Cortex of kidney (tissue), 1 donor: ENCODE measurements at places on chromosomes 5 and 9.

- DNase-seq, result no peak
Observed at GRCh38 chr9:136521537-136521936, 24.3 kb downstream of the NOTCH1 start.

GRCh38 chr9:133468777-133469421 lies 9.1 kb downstream of the CACFD1 start:
- DNase-seq, result no peak

DNA sequence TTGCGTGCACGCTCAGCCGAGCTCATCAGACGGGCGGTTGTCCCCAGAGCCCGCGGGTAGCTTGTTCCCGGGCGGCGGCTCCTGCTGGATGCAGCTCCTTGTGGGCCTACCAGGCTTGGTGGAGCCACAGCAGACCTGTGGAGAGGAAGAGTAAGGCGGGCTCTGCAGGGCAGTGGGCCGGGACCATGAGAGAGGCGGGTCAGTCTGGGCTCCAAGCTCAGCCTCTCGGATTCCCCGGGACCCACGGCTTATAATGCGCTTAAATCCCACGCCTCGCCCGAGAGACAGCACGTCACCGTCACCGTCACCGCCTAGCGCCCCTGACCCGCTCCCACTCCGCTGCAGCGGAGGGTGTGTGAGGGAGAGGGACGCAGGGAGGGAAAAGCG lies 1.9 kb upstream of the ANKRD18A start:
- DNase-seq, result no peak

- DNase-seq, result no peak
Observed at GRCh38 chr5:154797762-154798161, 42.6 kb downstream of the LARP1 start.

DNA sequence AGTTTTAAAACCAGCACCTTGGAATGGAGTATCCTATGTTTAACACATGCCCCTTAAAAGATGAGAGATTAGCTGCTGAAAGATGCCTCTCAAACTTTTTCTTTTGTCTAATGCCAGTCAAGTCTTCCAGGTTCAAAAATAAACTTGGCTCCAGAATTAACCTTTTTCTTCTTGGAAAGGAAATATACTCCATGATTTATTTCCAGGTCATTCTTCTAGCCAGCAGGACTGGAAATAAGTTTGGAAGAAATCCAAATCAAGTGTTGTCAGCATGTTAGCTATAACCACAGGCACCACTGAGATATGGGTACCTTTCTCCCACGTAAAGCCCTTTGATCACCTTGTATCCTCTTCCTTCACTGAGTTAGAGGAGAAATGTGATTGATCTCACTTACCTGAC lies 56.1 kb downstream of the NLN start:
- no peak for DNase-seq

DNA sequence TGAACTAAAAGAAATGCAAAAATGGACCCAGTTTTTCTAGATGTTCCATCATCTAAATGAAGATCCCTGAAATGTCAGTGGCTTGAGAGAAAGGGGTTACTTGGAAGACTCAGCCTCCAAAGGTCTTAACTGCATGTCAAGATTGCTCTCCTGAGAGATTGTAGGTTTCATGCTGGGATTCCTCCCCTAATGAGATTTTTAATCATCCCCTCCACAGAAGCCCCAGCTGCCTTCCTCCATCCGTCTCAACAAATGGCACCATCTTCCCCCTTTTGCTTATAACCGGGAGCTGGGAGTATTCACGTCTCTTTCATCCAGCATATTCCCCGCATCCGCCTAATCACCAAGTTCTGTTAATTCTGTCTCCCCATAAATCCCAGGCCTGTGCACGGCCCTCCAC lies 104.5 kb downstream of the NSG2 start:
- no peak for DNase-seq

GRCh38 chr9:106218427-106218826 lies 524.1 kb downstream of the TMEM38B start:
- no peak for DNase-seq

DNA sequence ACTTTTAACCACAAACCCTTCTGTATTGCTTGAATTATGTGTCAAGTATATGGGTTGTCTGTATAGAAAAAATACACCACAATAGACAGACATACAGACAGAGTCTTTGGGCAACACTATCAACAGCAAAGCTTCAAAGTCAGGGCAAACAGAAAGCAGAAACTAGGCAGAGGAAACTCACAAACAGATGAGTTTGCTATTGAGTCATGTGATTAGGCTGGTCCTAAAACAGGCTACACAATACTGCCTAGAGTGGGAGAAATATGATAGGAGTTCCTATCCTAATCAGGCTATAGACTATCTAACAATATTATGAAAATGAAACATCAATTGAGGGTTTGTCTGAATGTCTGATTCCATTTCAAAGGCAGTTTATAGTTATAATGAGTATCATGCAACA lies 156.4 kb downstream of the EDIL3 start:
- no peak for DNase-seq

GRCh38 chr5:61784341-61784740 lies 452.3 kb downstream of the ZSWIM6 start:
- no peak for DNase-seq

GRCh38 chr5:31124651-31125305 lies 68.7 kb upstream of the CDH6 start:
- DNase-seq, result no peak

GRCh38 chr5:1312993-1313833 lies 18.3 kb upstream of the TERT start:
- DNase-seq, result no peak

GRCh38 chr5:119368238-119368630 lies 12.4 kb downstream of the TNFAIP8 start:
- no peak for DNase-seq

GRCh38 chr9:127568618-127568970 lies 43.5 kb upstream of the STXBP1 start:
- no peak for DNase-seq

DNA sequence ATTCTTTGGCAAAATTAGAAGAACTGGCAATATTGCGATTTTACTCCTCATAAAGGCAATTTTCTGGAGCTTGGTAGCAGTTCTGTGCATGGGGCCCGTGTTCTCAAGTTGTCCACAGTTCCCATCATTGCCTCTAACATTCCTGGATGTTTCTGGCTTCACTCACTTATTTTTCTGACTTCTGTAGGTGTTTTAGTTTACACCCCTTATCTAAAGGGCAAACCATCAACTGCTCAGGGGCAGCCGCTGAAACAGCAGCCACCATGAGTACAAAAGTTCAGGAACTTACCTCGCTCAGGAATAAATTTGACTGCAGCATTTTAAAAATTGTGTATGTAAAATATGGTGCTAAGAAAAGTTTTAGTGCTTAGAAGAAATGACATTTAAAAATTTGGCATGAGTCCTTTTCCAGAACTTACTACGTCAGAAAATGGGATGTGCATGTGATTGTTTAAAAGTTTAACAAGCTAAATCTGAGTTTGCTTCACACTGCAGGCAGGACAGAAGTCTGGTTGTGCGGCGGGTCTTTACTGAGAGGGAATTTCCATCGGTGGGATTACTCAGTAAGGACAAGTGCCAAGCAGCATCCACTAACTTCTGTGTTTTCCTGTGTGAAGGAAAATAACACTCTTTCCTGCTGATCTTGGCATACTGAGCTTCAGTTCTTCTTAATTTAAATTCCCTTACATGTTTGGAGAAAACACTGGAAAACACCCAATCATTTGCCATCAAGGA lies 261.7 kb downstream of the MAT2B start:
- DNase-seq, result no peak

- DNase-seq, result no peak
Observed at GRCh38 chr5:169251333-169252084, 49.4 kb downstream of the SLIT3 start.

DNA sequence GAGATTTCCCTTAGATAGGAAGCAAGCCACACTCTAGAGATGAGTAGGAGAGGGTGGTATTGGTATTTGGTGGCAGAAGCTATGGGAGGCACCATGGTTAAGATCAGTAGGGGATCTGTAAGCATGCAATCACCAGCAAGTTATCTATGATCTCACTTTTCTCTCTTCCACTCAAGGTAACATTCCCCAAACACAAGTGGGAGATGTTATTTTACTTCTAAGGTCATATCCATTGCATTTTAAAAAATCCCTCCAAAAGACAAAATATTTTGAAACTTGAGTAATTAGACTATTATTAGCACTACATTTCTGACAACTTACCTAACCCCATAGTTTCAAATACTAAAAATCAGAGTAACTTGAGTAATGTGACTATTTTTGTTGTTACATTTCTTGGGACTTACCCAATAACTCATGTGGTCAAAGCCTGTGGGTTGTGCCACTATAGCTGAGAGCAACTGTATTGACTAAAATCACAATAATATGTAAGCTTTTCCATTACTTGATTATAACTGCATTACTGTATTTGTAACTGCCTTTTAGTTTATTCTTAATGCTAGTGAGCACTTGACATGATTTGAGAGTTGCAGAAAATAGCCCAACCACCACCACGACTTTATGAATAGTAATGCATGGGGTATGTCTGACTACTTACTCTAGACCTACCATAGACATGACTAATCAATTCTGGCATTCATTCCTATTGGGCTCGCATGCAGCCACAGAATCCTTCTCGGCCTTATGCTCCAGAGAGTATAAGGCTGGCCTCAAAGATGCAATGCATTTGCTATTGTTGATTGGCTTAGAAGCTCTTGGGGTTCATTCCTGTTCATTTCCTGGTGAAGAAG lies 264.7 kb downstream of the TRIM32 start:
- no peak for DNase-seq

DNA sequence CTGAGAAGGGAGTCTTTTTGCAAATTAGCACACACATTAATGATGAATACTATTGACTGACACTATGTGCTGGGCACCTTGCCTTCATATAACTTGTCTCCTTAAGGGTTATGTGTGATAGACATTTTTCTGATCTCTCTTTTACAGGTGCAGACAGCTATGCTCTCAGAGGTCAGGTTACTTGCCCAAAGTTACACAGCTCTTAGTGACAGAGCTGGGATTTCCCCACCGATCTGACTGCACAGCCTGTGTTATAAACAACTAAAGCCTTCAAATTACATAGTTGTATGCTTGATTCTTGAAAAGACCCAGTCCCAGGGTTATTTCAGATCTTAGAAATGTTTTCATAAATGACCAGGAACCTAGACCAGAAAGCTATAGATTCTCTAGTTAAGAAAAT lies 462.7 kb downstream of the EBF1 start:
- no peak for DNase-seq

DNA sequence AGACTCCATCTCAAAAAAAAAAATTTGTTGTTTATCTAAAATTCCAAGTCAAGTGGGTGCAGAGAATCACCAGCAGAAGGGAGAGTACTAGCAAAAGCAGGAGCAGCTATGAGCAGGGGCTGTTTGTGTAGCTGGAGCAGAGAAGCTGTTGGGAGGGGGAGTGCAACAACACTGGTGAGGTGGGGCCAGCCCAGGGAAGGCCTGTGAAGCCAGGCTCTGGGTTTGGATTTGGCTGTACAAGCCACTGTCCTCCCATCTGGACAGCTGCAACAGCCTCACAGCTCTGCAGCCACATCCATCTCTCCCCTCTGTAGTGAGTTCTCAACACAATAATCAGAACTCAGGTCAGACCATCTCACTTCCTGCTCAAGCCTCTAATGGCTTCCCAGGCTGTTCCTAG lies 59.4 kb downstream of the TMOD1 start:
- no peak for DNase-seq

GRCh38 chr9:1200847-1201251 lies 150.7 kb downstream of the DMRT2 start:
- no peak for DNase-seq

GRCh38 chr9:20408513-20408912 lies 213.8 kb downstream of the MLLT3 start:
- DNase-seq, result no peak

GRCh38 chr5:80225934-80226326 lies 29.9 kb downstream of the SERINC5 start:
- no peak for DNase-seq

- DNase-seq, result no peak
Observed at GRCh38 chr9:37574241-37574721, 1.9 kb downstream of the FBXO10 start.

DNA sequence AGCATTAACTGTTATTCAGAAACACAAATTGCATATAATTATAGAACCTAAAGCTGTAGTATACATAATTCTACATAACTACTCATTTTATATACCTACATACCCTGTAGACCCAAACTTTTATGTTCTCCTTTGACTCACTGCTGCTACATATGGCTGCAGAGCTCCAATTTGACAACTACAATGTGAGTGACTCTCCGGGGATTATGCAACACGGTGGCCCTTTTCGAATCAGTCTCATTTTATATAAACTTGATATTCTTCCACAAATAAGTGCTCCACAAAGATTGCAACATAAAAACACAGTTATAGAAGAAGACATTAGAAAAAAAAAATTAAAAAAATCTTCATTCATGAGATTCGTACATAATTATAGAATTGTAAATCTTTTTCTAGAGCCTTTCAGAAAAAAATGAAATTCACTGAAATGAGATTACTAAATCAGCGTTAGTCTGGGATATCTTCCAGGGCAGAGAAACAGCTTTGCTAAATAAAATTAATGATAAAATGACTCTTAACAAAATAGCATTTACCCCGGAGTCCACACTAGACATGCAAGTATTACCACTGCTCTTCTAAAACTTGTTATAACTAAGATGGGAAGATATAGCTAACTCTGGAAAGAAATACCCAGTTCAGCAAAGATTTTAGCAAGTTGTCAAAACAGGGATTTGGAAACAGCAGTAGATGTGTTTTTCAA lies 52.6 kb downstream of the SRFBP1 start:
- DNase-seq, result no peak

DNA sequence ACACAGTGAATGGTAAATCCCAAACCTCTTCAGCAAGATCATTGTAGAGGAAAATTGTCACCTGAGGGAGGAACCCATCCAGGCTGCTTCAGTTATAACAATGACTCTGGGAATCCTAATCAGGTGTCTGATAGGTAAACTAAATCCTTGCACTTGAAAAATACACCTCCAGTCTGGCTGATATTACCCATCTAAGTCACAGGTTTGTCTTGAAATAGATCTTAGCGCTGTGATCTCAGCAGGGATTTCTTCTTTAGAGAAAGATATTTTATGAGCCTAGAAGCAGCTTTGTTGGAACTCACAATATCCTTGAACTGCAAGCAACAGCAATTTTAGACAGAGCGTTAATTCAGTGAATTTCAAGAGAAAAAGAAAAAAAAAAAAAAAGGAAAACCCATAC lies 149.7 kb downstream of the SGCD start:
- no peak for DNase-seq

- no peak for DNase-seq
Observed at GRCh38 chr9:135249191-135249590, 161.7 kb downstream of the OLFM1 start.

DNA sequence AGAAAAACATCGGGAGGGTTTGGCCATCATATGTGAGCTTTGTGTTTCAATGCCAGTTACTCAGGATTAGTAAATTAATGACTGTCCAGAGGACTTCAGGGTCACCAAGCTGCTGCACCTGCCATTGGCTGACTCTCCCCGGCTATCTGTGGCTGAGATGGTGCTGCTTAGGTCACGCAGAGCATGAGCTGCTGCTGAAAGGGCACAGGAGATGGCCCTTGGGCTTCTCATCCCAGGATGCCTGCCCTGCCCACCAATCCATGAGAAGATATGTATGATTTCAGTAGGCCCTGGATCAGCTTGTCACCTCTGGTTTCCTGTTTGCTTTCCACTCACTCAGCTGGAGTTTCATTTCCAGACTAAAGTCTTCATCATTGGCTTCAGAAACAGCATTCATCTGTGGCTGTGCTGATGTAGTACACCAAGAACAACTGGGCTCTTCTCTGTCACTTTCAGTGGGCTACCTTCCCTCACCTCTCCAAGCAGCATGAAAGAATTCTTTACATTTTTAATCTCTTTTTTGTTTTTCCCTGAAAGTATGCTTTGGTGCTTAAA lies 2.4 kb upstream of the CATSPER3 start:
- no peak for DNase-seq
